ENCODE measurements at places on chromosomes 1 and 21.

GRCh38 chr1:32772281-32773017, 44.7 kb downstream of the YARS1 start:
- DNase-seq, result no peak

DNA sequence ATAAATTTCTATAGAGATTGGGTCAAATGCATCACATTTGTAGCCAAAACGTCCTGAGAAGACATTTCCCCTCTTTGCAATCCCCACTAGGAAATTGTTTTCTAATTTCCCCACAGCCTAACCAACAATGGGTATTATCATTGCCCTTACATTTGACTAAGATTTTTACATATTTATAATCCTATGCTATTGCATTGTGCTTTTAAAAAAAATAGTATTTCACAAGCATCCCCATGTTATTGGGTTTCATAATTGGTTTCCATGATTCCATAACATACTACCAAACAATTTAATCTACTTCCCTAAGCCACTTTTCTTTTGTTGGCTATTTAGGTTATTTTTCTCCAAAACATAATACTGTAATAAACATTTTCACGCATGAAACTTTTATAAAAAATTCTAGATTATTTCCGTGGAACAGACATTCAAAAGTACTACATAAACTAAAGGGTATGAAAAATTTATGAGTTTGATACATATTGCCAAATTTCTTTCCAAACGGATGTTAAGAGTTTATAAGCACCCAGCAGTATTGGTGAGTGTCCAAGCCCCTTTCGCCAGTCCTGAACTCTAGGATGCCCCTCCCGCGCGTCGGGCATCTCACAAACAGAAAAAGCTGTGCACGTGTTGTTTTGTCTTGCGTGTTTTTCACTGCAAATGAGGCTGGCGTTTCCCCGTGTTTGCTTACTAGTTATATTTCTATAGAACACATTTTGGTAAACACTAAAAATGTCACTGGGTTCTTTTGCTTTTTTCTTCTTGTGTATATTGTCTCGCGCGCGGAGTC, 2.0 kb upstream of the LHX4 start:
- no peak for DNase-seq

- DNase-seq, result peak; percentile 29
Measured at GRCh38 chr1:15246960-15247614, at the start of gene FHAD1. FHAD1 (plus strand) TSS chr1:15247223; CDS start chr1:15251785, 4,562 bp downstream.

DNA sequence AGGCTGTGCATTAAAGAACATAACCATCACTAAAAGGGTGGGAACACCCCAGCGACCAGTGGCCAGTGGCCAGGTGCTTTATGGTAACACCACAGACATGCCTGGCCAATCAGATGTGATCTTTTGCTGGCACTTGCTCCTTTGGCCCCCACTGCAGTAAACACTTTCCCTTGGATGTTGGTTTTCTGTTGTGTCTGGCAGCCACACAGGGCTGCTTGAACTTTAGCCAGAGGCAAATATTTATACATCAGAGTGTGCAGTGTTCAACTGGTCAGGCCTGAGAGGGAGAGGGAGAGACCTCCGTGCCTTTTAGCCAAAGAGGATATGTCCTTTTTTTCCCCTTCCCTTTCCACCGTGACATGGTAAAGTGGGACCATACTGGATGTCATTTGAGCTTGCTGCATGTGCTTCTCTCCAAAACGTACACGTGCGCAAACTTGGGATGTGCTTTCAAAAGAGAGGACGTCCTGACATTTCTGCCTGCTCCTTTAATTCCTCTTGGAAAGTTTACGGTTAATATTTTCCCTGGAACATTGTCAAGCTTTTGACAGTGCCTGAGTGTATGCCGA, 101.2 kb downstream of the NFIA start:
- no peak for DNase-seq

GRCh38 chr1:208111646-208112190, 132.5 kb downstream of the PLXNA2 start:
- DNase-seq, result no peak

DNA sequence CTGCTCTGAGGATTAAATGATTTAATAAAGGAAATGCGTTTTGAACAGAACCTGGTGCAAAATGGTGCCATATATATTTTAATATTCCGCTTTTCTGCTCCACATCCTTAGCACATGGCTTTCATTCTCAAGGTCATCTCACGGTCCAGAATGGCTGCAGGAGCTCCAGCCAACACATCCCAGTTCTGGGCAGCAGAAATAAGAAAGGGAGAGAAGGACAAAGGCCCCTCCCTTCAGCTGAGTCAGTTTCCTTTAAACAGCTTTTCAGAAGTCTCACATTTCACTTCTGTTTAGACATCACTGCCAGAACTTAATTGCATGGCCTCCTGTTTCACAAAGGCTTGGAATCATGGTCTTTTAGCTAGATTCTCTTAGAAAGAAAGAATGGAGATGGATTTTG, 75.2 kb upstream of the LRRN2 start:
- no peak for DNase-seq

- no peak for DNase-seq
Measured at GRCh38 chr1:62794053-62794452, 10.1 kb downstream of the ATG4C start.

DNA sequence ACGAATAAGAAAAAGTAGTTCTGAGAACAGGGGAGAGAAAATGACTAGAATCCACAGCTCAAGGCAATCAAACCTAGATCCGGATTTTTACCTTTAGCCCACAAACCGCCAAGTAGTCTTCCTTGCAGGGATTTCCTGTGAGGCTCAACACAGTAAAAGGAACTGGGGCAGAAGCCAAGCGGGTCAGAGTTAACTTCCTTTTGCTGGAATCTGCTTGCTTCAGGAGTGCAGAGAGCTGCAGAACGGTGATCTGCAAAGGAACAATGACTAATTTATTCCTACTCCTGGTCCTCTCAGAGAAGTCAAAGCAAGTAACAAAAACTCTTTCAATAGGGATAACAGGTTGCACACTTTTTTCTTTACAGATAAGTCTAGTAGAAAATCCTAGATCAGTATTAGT, 53.4 kb downstream of the UBR4 start:
- DNase-seq, result no peak

DNA sequence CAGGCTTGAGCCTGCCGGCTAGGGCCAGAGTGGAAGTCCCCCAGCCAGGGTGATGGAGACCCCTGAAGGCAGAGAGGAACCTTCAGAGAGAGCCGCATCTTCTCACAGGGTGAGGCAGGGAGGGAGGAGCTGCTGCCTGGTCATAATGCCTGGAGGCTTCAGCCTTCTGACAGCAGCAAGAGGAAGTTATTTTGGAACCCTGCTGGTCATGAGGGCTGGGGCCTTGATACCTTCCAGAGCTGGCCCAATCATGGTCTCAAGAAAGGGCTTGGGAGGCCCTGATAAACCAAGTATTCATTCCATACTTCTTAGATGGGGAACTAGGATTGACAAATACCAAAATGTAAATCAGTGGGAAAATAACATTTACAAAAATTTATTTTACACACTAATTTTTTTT, 26.6 kb upstream of the MPZL1 start:
- no peak for DNase-seq

DNA sequence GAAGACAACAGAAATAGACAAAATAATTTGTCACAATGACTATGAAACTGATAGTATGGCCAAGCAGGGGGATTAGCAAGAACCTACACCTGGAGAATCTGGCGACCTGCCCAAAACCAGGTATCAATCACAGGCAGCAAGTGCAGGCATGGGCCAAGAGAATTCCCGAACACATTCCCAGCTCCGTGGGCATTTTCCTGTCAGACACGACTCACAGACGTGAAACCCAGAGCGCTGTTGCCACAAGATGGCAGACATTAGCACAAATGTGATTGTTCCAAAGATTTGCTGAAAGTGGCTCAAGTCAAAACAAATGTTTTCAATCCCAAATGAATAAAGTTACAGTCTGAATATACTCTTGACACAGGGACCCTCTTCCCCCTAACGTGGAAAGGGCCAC, 36.8 kb downstream of the HLCS start:
- DNase-seq, result no peak

GRCh38 chr1:85289848-85290335, 13.5 kb upstream of the BCL10 start:
- DNase-seq, result no peak

GRCh38 chr1:243587823-243588560, 262.1 kb downstream of the AKT3 start:
- DNase-seq, result no peak

DNA sequence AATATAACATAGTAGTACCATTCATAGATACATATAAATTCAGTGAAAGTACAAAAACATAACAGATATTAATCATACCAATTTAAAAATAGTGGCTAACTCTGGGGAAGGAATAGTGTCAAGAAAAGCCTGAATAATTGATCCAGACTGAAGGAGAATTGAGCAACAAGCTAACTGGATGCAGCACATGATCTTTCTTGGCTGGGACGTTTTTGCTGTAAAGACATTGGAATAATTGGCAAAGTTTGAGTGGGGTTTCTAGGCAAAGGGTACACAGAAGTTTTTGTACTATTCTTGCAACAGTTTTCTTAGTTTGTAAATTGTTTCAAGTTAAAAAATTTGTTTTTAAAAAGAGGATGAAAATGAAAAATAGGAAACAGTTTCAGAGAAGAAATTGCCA, 2.6 kb upstream of the SH3GLB1 start:
- no peak for DNase-seq

- no peak for DNase-seq
Measured at GRCh38 chr1:163813251-163813650, 491.5 kb downstream of the NUF2 start.

GRCh38 chr1:82517586-82517985, 716.9 kb downstream of the ADGRL2 start:
- no peak for DNase-seq

DNA sequence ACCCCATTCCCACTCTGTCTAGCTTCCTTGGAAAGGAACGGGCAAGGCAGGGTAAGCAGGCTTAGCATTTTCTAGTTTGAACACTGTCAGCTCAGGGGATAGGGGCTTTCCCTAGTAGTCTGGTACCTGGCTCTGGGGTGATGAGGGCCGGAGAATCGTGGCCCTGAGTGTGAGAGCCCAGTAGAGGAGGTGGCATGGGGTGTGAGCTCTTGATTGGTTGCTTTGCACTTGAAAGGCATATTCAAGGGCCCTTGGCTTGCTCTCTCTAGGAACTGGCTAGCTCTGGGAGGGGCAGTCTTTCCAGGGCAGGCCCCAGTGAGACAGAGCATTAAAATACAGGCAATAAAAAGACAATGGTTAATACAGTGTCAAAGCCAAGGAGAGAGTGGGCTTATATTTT, 10.8 kb upstream of the EXTL1 start:
- no peak for DNase-seq

- no peak for DNase-seq
Measured at GRCh38 chr21:37339552-37339939, 27.0 kb upstream of the DYRK1A start.

DNA sequence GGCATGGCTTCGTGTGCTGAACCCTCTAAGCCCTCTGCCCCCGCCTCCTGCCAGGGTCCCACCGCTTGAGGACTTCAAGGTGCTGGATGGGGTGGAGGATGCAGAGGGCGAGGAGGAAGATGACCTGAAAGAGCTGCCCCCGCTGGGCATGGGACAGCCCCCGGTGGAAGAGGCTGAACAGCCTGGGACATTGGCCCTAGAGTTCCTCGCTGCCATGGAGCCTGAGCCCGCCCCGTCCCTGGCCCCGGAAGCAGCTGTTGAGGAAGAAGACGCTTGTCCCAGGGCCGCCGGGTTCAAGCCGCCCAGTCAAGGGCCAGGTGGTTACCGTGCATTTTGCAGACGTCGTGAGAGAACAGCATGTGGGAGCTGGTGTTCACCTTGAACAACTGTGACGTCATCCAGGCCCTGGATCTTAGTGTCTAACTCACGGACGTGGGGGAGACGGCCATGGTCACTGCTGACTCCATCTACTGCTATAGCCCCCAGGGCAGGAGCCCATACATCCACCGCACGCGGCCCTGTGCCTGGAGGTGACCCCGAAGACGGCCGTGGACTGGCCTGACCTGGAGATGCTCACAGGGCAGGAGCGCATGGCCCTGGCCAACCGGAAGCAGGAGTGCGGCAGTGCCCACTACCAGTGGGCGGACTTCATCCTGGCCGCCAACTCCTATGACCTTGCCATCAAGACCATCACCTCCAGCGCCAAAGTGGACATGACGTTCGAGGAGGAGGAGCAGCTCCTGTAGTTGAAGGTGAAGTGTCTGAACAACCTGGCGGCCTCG, 90.1 kb downstream of the PPP1R12B start:
- no peak for DNase-seq

GRCh38 chr1:50978852-50979781, 9.1 kb downstream of the CDKN2C start:
- no peak for DNase-seq

DNA sequence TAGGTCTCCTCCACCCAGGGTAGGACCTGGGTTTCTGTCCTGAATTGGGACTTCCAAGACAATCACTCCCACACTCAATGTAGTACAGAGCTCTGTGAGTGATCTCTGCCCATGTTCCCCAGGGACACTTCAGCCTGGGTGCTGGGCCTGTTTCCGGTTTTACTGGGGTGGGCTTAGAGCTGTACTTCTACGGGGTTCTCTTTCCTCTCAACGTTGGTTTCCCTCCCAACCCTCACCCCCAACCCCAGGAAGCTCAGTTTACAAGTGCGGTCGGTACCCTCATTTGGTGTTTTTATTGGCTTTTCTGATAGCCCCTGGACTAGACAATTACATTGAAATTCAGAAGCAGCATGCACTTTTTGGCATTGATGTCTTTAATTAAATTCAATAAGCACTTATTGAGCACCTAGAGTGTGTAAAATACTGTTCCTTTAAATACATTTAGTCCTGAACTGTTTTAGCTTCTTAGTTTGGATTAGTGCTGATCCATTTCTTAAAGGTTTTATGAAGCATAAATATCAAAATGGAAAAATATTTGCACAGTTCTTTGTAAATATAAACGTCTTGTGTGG, 542 bp upstream of the XPR1 start:
- DNase-seq, result no peak

GRCh38 chr1:32350785-32351398, 11.4 kb downstream of the FAM229A start:
- peak; percentile 69 for DNase-seq

GRCh38 chr1:157199421-157199755, 61.2 kb upstream of the ETV3 start:
- DNase-seq, result no peak

- no peak for DNase-seq
Measured at GRCh38 chr1:157878059-157878458, 36.5 kb upstream of the CD5L start.

GRCh38 chr1:6294890-6295556, 34.1 kb upstream of the GPR153 start:
- DNase-seq, result no peak

GRCh38 chr1:52593495-52593894, 8.7 kb upstream of the GPX7 start:
- no peak for DNase-seq

DNA sequence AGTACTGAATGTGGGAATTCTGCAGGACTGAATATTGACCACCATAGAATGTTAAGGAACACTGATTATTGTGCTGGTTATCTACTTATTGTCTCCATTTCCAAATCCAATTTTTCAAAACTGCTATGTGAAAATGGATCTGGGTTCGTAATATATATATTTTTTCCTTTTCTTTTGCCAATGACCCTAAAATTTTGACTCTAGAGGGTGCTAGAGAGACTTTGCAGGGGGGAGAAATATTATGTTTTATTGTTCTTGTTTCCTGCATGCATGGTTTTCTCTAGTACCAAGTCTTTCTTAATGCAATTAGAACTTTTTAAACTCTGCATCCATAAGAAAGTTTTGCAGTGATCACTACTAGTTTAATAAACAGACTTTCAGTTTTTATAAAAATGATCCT, 1256.9 kb downstream of the BRINP3 start:
- DNase-seq, result no peak

Measured in NCI-H1417 treated with DMSO at 0.1 percent for 48 hours (cell line).